AML-193 (cell line): ENCODE measurements at places on chromosomes 1 and 21.

- DNase-seq = peak; percentile 82
These were observed 98.2 kb upstream of the ARTN start for GRCh38 chr1:43835082-43836021.

DNA sequence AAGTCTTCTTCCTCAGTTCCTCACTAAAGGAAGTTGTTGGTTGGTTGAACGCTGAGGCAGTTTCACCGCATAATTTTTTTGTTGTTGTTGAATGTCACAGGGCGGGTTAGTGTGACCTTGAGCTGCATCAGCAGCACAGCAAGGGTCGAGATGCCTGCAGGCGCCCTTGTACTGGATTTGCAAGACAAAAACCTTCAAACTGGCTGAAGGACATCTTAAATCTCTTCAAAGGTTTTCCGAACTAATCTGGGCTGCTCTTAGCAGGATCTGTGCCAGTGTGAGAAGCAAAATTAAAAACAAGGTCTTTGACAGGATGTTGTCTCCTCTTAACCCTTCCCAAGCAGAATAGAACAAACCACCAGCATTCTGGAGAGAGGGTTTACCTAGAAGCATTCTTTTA, 59.4 kb downstream of the NRIP1 start:
- no peak for DNase-seq

- no peak for DNase-seq
These were observed 61.5 kb downstream of the FBXO2 start for GRCh38 chr1:11592752-11593151.

DNA sequence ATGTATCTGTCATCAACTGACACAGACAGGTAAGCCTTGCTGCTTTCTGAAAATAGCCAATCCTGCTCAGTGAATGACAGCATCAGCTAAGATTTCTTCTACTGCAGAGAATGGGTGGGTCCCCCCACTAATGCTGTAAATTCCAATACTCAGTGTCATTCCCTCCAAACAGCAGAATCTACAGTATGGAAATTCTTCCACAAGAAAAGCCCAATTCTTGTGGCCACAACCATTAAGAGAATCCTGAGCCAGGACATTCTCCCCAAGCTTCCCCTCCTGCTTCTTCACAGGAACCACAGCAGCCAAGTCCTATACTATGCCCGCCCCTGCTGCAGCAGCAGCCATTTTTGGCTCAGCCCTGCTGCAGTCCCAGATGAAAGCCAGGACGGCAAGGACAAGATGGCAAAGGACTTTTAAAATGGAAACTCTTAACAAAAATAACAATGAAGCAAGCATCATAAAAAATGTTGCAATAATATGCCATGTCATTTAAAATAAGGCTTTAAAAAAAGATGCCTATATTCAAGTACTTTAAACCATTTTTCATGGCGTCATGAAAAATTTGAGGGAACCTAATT, 26.8 kb downstream of the EIF4G3 start:
- no peak for DNase-seq

DNA sequence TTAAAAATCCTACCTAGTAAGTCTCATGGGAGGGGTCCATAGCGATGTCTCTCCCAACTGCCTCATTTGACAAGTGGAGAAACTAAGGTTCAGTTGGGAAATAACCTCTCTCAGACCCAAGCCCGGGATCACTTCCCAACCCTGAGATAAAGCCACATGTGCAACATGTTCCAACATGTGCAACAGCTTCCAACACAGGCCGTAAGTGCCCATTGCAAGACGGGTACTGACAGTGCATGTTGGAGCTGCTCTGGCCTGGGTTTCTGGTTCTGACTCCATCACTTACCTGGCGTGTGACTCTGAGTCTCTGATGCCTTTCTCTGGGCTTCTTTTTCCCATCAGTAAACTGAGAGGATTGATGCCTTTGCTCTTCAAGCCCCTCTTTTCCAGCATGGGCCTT, 38.0 kb upstream of the FOXO6 start:
- no peak for DNase-seq

- no peak for DNase-seq
These were observed 182.6 kb upstream of the L1TD1 start for GRCh38 chr1:62012095-62012494.

GRCh38 chr1:64309431-64309831, 106.0 kb downstream of the UBE2U start:
- DNase-seq = no peak

DNA sequence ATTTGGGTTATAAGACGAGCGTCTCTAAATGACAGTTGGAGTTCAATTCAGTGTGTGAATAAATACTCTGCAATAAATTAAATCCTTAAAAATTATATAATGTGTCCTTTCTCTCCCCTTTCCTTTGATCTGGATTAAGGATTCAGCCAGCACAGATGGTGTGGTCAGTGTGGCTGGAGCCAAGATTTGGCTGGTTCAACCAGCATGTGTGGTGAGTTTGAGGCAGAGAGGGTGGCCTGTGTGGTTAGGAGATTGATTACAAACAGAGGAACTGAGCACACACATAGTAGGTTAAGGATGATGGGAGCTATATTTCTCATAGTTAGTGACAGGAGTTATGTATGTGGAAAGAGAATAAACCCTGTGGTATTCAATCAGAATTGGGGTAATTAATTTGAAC, 14.2 kb upstream of the AMIGO1 start:
- DNase-seq = no peak

GRCh38 chr1:59699227-59699847, 115.4 kb upstream of the HOOK1 start:
- DNase-seq = peak; percentile 65

DNA sequence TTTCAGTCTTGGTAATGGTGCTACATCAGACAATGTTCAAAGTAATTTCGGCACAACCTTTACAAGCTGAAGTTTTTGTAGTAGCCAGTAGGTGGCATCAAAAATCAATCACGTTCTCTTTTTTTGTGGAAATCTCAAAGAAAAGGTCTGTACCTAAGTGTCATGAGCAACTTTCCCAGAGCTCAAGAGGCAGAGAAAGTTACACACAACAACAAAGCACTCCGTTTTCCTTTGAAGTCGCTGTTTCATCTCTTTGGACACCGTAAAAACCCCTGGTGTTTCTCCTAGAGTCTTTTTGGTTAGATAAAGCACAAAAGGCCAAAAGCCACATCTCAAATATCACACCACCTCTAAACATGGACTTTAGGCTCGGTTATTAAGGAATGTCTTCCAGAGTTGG, 131.6 kb downstream of the LHX8 start:
- DNase-seq = peak; percentile 2

DNA sequence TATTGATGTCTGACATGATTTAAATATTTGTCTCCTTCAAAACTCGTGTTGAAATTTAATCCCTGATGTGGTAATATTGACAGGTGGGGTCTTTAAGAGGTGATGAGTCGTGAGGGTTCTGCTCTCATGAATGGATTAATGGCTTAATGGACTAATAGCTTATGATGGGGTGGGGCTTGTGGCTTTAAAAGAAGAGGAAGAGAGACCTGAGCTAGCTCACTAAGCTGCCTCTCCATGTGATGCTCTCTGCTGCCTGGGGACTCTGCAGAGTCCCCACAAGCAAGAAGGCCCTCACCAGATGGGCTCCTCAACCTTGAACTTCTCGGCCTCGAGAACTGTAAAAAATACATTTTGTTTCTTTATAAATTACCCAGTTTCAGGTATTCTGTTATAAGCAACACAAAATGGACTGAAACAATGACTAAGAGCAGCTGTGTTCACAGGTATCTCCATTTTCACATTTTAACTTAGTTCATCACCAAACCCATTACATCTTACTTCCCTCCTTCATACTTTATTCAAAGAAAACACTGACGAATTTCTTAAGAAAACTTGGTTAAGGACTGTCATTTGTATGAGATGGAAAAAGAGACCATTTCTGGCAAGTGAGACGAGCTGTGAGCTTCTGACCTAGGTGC, 12.1 kb upstream of the AIM2 start:
- DNase-seq = peak; percentile 17
